Activated CD4-positive, alpha-beta T cell treated with anti-CD3 and anti-CD28 coated beads, Interleukin-2, amount 50 U/mL, for 4 hours (primary cell): ENCODE measurements at places on chromosomes 12 and 14.

DNA sequence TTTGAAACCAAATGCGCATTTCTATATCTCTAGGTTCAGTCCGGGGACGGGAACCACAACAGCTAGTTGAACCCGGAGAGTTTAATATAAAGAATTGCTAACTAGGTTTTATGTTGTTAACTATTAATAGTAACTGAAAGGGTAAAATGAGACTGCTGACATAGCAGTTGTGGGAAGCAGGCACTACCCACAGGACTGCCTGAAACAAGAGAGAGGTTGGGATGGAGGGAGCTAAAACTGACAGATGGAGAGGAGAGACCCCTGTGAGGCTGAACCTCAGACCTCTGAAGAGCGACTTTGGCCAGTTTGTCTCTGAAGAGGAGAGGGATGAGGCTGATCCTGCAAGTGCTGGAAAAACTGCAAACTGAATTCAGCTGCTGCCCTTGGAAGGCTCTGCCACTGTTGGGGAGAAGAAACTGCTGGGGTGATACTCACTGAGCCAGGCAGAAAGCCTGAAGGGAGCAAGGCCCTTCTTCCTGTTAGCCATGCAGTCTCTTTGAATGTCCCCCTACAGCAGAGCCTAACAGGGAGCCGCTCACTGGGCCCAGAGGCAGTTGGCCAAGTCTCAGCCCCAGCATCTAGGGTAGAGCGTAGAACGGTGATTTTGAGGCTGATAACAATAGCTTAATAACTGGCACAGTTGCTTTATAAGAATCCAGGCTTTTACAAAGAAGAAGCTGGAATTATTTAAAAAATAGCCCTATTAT lies 172.2 kb downstream of the NPAS3 start:
- DNase-seq, result no peak

DNA sequence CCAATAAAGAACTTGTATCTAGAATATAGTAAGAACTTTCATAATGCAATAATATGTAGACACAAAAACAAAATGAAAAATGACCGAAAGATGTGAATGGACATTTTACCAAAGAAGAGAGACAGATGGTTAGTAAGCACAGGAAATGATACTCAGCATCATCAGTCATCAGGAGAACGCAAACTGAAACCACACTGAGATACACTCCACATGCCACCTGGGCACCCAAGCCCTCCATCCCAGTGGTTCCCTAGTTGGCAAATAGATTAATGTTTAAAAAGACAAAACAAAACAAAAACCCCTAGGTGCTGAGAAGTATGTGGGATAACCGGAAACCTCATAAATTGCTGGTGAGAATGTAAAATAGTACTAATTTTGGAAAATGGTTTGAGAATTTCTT lies 26.8 kb upstream of the VPS33A start:
- no peak for DNase-seq

DNA sequence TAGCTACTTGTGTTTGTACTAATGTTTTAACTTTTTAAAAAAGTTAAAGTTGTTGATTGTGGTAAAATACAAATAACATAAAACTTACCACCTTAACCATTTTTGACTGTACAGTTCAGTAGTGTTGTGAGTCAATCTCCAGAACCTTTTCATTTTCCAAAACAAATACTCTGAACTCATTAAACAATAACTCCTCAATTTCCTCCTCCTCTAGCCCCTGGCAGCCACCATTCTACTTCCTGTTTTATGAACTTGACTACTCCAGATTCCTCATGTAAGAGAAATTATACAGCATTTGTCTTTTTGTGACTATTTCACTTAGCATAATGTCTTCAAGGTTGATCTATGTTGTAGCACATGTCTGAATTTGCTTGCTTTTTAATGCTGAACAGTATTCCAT lies 299.1 kb upstream of the AMIGO2 start:
- DNase-seq, result no peak

DNA sequence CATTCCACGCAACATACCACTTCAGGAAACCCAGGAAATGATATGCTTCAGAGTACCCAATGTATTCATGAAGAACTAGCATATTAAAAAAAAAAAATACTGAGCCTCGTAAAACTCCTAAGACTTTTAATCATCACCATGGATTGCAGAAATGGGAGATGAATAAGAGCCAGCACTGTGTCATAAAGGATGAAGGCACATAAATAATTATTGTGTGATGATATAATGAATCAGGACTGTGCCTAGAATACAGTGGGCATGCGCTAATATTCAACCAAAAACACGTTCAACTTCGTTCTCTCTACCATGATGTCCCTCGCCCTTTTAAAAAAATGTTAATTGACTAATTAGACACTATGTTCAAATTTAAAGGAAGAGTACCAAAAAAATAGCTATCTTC lies 68.7 kb downstream of the CIT start:
- DNase-seq, result no peak

GRCh38 chr14:105527826-105528585 lies 1.6 kb downstream of the TMEM121 start:
- DNase-seq, result peak; percentile 71

GRCh38 chr14:51518280-51518679 lies 133.4 kb upstream of the FRMD6 start:
- DNase-seq, result no peak

- DNase-seq, result no peak
Observed at GRCh38 chr12:63994704-63995103, 150.2 kb downstream of the SRGAP1 start.

- DNase-seq, result no peak
Observed at GRCh38 chr14:104680806-104681688, 8.4 kb upstream of the INF2 start.

DNA sequence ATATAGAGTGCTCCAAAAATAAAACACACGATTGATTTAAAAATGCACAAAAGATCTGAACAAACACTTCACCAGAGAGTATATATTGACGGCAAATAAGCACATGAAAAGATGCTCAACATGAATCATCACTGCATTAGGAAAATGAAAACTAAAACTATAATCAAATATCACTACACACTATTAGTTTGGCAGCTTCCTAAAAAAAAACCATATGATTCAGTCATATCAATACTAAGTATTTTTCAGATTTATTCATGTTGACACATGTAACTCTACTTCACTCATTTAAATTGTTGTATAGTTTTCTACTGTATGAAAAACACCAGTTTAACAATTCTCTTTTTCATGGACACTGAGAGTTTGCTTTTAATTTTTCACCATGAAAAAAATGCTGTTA lies 41.6 kb downstream of the EXOC5 start:
- DNase-seq, result no peak

DNA sequence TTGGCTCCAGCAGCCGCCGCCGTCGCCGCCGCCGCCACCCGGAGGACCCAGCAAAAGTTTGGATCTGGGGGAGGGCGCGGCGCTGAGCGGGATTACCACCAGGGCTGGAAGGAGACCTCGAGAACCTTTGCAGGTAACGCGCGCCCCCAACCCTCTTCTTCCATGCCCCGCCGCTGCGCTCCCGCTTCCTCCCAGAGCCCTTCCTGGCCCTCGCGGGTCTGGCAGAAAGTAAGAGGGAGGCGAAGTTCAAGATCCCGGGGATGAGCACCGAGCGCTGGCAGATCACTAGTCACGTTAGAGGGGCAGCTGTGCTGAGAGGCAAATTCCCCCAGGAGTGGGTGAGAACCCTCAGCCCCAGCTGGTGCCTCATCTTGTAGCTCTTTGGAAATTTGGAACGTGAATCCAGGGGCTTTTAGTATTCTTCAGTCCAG lies 3.9 kb downstream of the FLRT2 start:
- DNase-seq, result no peak

DNA sequence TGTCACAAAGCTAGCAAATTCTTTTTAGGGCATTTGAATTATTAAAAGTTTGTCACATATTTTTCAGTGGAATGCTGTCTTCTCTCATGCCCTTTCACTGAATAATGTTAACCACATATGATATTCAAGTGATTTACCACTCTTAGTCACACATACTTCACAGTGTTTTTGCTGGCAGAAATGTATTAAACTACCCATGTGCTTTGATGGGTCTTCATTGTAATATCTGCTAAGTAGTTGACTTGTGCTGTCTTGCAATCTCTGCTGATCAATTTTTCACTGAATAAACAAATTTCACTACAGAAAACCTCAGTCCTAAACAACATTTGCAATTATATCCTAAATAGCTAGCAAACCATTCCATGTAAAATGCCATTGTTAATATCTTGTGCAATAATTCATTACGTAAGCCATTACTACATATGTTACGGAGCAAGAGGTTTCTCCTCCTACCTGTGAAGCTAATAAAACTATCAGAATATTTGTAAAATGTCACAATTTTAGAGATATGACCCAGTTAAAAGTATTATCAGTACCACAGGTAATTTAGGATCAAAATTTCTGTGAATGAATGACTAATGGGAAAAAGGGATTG lies 64.6 kb upstream of the LMO3 start:
- no peak for DNase-seq

DNA sequence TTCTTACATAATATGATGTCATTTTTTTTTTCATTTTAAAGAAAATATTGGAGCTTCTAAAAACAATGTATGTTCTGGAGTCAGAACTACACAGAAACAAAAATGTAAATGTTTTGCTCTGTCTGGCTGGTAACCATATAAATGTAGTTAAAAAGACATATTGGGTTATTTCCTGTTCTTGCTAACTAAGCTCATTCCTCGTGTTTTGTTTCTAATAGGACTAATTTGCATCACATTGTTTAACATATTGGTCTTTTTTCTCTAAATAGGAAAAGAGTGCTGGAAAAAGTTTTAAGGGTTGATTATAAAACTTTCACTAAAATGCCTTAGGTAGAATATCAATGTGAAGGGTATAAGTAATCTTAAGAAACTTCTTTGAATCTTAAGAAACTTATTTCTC lies 221.3 kb downstream of the SLC6A15 start:
- DNase-seq, result no peak

DNA sequence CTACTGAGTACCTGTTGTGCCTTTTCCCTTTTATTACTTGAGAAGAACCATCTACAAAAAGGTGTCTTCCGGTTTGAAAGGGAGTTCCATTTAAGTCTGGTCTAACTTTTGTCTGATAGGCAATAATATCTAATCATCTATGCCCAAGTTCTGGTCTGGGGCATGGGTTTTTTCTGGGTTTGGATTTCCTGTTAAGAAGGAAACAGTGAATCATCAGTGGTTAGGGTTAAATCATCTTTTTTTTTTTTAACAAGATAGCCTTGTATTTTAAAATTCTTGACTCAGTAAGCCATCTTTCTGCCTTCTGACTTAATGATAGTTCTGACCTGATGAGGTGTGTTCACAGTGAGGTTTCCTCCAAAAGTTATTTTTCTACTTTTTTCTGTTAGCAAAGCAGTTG lies 29.3 kb upstream of the CPNE8 start:
- DNase-seq, result no peak

- no peak for DNase-seq
Observed at GRCh38 chr14:51157012-51157411, 62.1 kb upstream of the TRIM9 start.
